ENCODE measurements at places on chromosomes 5 and 9.

GRCh38 chr5:8363138-8363537, 494.2 kb downstream of the MTRR start:
- DNase-seq: no peak

GRCh38 chr5:77131361-77131760, 44.3 kb upstream of the ZBED3 start:
- DNase-seq: no peak

DNA sequence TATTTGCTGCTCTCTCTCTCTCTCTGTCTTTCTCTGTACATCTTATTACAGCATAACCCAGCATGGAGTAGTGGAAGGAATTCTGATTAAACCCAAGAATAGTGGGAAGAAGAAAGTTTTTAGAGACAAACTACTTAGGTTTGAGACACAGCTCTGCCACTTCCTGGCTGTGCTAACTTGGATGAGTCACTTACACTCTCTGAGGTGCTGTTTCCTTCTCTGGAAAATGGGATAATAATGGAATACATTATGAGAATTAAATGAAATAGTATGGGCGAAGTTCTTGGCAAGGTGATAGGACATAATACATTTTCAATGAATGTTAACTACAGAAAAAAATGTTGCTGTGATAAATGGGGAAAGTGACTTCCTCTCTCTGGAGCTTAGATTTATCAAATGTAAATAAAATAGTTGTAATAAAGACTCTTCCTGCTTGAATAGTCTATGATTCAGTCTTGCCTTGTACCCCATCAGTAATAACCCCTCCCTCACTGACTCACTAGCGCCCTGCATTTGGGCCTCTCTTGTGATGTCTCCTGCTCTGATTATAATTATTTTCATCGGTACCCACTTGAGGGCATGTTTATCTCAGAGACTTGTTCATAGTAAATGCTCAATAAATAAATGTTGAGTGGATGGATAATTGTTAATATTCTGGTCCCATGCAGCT, 27.6 kb downstream of the KIF4B start:
- no peak for DNase-seq

GRCh38 chr5:33049842-33050241, 338.7 kb downstream of the NPR3 start:
- DNase-seq: no peak

GRCh38 chr9:137977571-137978261, 100.1 kb downstream of the CACNA1B start:
- DNase-seq: no peak

- peak; percentile 24 for DNase-seq
These were observed 3.7 kb upstream of the PAPPA start for GRCh38 chr9:116149844-116150243.

DNA sequence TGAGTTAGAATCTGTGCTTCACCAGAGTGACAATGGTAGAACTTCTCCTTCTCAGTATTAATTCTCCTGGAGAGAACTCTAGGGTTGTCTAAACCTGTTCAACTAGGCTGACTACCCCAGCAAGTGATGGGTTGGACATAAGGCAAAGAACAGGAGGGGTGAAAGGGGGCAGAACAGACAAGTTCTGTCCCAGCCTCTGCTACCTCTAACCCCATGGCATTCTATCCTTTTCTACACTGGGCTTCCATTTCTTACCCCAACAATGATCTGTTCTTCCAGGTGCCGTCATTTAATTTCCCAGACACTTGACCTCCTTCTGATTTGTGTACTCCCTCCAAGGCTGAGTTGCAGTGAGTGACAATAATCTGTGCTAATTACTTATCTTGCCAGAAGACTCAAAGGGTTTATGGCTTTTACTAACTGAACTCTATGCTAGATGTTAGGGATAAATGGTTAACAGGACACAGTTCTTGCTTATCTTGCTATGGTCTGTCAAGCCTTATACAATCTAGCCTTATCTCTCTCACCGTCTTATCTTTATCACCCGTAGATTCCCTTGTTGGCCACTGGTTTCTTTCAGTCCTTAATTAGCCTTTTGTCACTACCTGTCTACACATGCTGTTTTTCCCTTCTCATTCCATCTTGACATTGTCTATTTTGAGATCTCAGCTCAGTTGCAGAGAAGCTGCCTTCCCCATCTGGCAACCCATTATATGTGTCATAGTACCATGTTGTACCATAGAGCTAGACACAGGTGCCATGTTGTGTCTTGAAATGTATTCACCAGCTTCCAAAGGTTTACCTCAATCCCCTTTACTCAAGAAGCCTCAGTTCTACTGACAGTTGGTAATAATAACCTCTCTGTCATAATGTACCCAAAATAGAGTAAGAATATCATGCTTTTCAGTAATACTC, 10.0 kb upstream of the MATR3 start:
- DNase-seq: no peak

DNA sequence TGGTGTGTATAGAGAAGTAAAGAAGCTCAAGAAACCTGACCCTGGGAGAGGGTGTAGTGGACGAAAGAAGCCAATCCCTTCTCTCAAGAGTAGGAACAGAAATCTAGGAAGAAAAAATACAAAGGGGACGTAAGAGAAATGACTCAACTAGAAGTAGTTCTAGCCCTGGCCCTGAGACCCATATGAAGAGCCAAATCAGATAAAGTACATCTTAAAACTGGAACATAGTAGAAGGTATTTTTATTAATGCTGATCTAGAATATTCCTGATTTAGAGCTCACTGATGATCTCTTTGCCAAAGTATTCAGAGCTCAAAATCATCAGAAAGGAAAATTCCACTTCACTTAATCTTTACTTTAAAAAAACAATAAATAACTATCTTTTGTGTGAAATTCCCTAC, 184.8 kb downstream of the MLLT3 start:
- no peak for DNase-seq

DNA sequence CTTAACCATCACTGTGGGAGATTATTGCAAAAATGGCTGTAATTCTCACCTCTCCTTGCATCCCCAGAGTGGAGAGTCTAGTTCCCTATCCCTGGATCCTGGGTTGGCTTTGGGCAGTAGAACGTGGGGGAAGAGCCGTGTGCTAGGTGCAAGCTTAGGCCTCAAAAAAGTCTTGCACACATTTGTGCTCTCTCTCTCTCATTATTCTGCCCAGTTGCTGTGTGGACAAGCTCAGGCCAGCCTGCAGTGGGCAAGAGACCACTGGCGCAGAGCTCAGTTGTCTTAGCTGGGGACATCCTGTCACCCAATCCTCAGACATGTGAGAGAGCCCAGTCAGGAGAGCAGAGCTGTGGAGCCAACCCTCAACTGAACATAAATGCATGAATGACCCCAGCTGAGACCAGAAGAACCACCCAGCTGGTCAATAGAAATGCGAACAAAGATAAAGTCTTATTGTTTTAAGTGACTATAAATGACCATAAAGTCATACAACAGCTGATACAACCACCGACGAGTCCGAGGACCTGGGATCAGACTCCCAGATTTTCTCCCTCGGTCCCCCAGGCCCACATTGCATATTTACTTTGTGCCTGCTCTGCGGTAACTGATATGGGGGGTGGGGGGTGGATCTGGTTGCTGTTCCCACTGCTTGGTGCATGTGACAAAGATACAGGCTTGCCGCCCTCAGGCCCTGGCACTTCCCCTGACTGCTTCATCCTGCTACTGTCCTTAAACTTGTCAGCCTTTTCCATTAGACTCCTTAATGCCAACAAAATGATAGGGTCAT, 166.4 kb upstream of the MVB12B start:
- no peak for DNase-seq

DNA sequence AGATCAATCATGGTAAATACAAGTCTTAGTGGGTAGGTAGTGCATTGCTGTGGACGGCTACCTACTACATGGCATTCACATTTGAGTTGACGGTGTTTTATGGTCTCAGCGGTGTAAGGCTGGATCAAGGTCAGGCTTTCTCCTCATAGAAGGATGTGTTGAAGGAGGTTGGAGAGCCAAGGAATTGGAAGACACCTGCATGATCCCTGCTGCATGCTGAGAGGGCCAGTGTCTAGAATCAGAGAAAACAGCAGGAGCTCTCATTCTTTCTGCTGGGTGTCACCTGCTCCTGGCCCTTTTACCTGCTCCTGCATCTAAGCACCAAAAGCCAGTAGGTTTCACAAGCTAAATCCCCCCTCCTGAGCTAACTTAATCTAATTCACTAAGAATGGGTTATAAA, 88.2 kb downstream of the RGS7BP start:
- no peak for DNase-seq

DNA sequence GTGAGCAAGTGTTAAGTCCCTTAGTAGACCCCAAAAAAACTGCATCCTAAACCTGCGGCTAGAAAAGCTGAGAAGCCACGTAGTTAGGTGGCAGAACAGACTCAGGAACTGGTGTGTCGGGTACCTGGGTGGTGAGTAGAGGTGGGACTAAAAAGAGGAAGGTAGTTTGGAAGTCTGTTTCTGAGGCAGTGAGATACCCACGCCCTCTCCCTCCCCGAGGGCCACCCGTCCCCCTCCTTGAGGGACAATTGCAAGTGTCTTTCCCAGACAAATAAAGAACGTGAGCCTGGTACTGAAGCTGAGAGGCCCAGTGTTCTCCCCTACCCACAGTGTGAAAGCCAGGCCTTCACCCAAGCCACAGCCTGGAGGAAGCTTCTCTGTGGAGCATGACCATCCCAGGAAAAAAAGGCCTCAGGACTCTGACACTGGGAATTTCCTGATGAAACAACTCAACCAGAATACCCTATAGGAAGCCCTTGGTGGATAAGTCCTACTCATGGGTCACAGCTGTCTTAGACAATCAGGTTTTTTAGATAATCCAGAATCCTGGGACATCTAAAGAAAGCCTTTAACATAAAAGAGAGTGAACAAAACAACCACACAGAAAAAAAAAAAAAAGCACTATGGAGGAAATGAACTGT, 7.0 kb upstream of the CD74 start:
- no peak for DNase-seq

DNA sequence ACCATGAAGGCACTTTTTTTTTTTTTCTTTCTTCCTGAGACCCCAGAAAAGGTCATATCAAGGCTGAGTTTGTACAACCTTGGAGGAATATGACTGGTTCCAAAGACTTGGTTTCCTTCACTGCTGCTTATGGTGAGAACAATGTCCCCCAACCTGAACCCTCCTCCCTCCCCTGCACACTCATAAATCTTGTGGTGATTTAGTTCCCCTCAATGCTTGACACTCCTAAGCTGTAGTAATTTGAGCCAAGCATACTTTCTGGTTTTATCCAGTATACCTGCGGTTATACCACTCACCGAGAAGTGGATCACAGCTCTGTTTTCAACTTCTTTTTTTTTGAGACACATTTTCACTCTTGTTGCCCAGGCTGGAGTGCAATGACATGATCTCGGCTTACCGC, 149.9 kb upstream of the KLF4 start:
- no peak for DNase-seq

DNA sequence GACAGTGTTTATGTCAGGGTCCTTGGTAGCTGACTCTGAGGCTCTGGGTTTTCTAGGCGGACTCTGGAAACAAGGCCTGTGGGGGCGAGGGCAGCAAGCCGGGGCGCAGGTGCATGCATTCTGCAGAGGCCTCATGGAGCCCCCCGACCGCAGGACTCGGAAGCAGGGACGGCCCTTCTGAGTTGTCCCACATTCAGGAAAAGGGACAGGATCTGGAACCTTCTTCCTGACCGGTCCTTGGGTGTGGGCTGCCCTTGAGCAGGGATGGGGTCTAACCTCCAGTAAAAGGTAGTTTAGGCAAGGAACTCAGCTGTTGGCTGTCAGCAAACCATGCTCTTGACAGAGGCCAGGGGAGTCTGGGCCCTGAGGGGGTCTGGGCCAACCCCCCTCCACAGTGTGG, 7.4 kb upstream of the COL5A1 start:
- DNase-seq: no peak

DNA sequence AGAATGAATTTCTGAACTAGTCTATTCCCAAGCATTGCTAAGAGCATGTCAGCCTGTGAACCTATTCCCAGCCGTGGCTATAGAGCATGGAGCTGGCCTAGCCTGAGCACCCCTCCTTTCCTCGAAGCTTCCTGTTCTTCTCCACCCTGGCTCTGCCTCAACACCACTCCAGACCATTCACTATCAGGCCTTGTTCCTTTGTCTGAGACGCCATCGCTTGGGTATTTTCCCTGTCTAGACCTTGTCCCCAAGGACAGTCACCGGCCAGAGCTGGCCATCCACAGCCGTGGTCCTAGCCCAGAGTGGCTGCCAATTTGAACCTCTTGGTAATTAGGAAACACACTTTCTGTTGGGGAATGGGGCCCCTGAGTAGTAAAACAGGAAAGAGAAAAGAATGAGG, 105.8 kb downstream of the LIFR start:
- DNase-seq: no peak

- DNase-seq: no peak
These were observed 14.5 kb downstream of the HACD4 start for GRCh38 chr9:21016701-21017491.

GRCh38 chr9:97970165-97970564, 13.0 kb upstream of the ANP32B start:
- no peak for DNase-seq

- DNase-seq: no peak
These were observed 189.0 kb downstream of the SEC61B start for GRCh38 chr9:99411068-99411467.

DNA sequence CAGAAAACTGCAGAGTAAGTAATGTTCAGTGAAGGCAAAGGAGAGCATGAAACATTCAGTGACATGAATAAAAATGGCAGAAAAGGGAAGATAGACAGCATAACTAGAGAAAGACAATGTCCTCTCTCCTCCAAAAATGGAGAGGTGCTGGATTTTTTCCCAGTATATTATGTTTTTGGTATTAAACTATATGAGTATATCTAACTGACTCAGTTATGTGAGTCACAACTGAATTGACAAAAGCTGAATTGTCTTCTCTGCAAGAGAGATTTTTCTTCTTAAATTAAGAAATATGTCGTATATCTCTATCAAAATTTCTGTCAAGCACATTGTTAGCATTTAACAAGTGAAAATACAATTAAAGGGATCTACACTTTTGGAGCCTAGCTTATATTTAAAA, 375.1 kb downstream of the CHSY3 start:
- DNase-seq: no peak

- no peak for DNase-seq
These were observed 3.5 kb upstream of the HNRNPA0 start for GRCh38 chr5:137757634-137758033.

- DNase-seq: peak; percentile 79
These were observed 53.2 kb downstream of the USP20 start for GRCh38 chr9:129888293-129889121.

GRCh38 chr5:143213231-143213850, 190.1 kb downstream of the NR3C1 start:
- no peak for DNase-seq

GRCh38 chr5:80953587-80953986, 6.6 kb upstream of the RASGRF2 start:
- DNase-seq: no peak

DNA sequence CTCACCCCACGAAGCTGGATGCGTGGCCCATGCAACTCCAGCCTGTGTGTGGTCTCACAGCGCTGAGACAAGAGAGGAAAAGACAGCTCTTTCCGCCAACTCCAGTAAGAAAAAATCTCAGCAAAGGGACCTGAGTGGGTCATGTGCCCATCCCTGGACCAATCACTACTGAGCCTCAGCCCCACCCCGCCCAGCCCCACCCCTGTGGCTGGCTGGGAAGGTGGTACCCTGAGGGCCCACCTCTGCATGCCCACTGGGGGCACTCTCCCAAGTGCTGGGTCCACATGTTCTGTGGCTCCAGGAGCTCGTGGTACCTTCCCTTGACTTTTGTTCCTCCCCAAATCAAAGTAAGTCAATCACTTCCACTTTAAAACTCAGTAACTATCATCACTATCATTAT, 105.1 kb upstream of the SMIM23 start:
- DNase-seq: no peak

- no peak for DNase-seq
These were observed 159.0 kb downstream of the PBX3 start for GRCh38 chr9:125906144-125906543.

GRCh38 chr5:83744821-83745220, 24.2 kb upstream of the HAPLN1 start:
- no peak for DNase-seq
